Fibroblast of skin of left biceps (primary cell): ENCODE measurements at places on chromosomes 7 and 10.

DNA sequence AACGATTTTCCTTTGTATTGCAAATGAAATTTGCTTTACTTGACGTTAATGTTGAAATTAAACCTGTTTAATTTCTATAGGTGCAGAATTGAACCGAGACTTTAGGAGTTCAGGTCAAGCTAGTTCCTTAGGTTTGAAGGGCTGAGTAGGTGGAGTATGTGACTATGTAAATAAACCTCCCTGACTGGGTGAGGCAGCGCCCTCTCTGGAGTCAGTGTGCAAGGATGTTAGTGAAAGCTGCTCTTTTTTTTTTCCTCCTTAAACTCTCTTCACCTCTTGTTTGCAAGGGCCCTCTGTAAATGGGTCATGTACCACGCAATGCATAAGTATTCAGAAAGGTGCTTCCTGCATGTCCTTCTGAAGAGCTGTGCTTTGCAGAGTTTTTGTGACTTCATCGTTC is 33.8 kb downstream of the GALNT17 start:
- DNase-seq: no peak

GRCh38 chr10:95267251-95267650 is 23.6 kb downstream of the PDLIM1 start:
- no peak for DNase-seq

DNA sequence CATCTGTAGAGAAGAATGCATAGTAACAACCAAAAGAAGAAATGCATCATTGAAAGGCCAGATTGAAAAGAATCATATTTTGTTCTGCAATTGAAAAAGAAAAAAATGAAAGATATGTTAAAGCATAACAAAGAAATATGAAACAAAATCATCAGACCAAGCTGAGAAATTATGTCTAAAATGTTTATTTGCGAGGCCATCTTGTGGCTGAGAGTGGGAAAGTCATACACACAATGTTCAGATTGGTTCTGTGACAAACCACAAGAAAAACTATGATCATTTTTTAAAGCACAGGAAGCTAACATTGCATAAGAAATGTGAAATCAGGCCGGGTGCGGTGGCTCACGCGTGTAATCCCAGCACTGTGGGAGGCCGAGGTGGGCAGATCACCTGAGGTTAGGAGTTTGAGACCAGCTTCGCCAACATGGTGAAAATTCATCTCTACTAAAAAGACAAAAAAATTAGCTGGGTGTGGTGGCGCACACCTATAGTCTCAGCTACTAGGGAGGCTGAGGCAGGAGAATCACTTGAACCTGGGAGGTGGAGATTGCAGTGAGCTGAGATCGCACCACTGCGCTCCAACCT is 36.6 kb downstream of the ABCB5 start:
- no peak for DNase-seq

GRCh38 chr7:149796287-149796860 is 23.0 kb upstream of the ZNF467 start:
- DNase-seq: no peak

DNA sequence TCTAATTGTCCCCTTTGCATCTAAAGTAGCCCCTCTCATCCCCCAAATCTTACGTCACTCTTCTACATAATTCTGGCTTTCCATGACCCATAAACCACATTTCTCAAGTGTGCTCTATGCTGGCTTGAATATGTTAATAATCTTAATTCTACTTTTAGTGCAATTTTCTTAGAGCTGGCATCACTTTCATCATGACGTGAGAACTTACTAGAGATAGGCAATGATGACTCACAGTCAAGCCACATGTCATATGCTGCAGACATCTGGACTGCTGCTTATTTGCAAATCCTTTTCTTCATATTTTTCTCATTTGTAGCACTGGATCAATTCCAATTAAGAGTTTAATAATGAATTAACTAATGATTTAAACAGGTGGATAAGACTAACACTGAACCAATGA is 260.7 kb upstream of the PRKCQ start:
- no peak for DNase-seq

DNA sequence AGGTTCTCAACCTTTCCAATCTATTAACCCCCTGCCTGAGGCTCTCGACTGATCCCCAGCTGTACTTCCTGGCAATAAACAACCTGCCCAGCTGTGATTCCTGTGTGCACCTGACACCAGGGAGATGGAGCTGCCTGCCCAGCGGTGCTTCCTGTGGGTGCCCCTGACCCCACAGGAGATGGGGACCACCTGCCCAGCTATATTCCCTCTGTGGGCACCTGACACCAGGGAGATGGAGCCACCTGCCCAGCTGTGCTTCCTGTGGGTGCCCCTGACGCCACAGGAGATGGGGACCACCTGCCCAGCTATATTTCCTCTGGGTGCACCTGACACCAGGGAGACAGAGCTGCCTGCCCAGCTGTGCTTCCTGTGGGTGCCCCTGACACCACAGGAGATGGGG is 184.0 kb downstream of the DIP2C start:
- DNase-seq: no peak

DNA sequence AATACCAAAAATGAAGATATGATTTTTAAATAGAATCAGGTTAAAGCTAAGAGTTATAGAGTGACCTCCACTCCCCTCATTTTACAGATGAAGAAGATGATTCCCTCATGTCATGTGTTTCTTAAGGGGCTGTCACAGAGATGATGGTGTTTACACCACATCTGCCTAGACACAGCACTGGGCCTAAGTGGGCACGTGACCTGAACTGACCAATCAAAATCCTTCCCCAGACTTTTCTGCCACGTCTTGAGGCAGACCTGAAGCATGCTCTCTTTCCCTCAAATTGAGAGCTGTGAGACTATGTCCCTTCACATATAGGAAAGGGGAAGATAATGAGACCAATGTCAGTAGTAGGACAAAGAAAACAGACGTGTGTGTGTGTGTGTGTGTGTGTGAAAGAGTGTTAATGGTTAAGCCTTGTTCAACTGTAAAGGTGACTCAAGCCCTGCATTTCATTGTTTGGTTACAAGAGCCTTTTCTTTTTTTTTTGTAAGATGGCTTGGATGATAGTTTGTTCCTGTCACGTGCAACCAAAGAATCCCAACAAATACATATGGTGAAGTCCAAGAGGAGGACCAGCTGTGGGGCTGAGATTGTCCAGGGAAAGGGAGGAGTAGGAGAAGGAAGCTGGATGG is 172.8 kb upstream of the AOAH start:
- DNase-seq: no peak

DNA sequence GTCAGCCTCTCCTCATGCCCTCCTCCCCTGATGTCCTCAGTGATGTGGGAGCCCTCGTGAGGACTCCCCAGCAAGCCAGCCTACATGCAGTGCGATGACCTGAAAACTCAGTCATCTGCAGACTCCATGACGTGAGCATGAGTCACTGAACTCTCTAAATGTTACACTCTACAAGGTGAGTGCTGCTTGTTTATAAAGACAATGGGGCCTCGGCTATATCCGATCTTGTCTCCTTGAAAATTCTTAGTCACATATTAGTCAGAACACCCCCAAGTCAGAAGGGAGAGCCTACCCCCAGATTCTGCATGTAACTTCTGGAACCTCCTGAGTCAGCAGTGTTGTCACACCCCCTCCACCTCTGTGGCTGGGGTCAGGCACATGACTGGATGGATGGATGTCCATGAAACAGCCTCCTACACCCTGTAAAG is 673.8 kb downstream of the INHBA start:
- no peak for DNase-seq

- no peak for DNase-seq
These were observed 193.5 kb upstream of the NEBL start for GRCh38 chr10:21090609-21091082.

GRCh38 chr10:119061352-119061751 is 19.3 kb downstream of the EIF3A start:
- no peak for DNase-seq

DNA sequence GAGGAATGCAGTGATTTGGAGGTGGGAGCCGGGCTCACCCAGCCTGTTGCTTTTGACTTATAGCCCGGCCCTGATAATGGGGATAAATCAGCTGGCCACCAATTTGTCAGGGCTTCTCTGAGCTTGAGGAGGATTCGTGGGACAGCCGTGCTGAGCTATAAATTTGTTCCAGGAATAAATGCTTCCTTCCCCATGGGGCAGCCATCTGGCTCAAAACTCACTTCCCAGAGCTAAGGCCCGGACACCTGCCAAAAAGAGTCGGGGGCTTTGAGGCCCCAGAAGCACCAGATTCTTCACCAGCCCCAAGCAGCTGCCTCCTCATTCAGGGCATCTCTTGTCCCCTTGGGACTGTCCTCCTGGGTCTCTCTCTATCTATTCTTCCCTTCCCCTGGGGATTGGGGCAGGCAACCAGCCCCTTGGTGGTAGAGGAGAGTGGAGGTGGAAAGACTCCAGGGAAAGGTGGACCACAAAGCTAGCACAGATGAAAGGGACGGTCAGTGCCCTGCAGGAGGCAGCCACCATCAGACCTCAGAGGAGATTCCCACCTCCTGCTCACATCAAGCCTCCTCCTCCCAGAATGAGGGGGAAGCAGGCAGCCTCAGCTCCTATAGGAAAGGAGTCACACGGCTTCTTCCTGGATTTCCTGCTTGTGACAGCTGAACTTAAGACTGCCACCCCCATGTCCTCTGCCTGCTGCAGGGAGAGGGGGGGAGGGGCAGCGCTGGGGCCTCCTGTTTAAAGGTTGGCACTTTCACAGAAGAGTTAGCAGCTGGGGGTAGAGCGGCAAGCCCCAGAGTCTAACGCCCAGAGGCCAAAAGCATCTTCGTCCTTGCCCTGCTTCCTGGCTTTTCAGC is 44.2 kb upstream of the LRRC4 start:
- no peak for DNase-seq

DNA sequence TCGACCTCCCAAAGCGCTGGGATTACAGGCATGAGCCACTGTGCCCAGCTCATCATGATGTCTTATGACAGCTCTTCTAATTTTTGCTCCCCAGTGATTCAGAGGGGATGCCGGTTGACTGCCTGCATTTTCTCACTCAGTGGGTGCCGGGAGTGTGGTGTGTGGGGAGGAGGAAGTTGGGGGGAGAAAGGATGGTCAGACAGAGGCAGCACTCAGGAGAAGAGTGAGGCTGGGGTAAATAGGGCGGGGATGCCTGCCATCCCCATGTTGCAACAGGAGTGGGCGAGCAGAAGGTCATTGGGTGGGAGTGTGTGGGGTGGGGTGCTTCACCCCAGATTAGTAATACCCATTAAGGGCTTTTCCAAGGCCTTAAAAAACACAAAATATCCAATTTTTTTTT is 3.5 kb upstream of the CCL24 start:
- DNase-seq: no peak

DNA sequence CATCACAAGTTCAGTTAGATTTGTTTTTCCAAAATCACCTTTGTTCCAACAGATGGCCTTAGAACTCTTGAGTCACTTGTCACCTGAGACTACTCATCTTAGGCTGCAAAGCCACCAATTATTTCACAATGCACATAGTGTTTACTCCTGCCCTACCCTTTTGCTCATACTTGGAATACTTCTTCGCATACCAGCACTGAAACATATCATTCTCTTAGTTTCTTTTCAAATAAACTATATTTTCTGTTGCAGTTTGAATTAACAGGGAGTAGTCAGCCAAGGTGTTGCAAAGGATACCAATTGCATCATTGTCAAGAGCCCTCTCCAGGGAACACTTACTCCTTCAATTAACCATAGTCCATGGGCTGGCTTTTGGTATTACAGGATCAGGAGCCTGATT is 71.0 kb downstream of the CASD1 start:
- DNase-seq: no peak

DNA sequence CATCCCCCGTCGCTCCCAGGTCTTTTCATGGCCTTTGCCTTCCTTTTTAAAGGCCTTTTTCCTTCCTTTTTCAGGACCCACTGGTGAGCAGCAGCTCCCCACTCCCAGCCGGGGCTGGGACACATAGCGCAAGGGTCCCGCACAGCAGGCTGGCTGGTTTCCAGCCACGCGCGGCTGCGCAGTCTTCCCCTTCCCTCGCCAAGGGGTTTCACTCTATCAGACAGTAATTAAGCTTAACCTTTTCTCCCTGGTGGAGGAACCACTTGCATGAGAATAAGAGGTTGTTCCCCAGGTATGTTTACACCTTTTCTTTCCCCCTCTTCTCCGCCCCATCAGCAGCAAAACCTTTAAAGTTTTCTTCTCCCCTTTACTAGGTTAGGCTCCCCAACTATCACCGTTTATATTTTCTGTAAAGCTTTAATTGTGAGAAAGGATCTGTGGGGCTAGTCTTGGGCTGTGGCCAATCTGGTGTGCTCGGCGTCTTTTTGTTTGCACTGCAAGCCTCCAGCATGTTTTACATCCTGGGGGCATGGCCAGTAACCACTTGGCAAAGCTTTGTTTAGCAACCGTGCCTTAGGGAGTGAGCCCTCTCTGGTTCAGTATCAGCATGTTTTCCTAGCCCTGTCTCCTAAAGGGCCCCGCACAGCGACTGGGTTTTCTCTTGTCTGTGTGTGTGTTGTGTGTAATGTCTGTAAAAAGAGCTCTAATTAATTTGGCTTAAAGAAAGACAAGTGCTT is 219.6 kb downstream of the PHF14 start:
- DNase-seq: no peak

DNA sequence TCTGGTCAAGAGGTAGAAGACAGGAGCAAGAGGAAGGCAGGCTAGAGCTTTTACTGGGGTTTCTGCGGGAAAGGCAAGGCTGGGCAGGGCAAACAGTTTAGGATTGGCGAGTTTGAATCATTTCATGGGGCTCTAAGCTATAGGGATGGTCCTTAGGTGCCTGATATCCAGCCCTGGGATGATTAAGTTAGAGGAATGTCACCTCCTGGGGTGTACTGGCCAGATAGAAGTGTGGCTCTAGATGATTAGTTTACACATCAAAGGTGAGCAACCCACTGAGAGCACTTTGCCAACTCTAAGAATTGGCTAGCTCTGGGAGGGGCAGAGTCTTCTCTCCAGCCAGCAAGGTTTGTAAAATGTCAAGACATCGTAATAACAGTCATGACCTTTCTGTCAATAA is 52.4 kb downstream of the ZNF365 start:
- DNase-seq: no peak

DNA sequence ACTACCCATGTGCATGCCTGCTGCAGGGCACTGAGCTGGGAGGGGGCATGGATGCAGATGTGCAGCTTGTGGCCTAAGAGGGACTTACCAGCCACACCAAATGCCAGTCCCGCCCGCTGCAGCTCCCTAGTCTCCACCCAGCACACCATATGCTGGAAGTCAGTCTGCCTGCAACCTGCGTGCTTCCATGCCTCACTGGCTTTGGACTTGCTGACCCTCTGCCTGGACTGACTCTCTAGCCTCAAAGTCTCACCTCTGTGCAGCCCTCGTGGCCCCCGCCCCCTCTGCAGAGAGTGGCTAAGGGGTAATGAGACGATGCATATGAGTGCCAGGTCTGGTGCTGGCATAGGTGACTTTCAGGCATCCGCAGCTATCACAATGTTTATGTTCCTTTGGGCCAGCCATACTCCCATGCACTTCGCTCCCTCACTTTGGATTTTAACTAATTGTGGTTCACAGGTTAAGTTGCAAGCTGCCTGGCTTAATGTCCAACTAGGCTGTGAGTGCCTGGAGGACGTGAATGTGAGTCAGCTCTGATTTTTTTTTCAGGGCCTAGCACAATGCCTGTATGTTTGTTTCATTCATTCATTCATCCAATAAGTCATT is 21.7 kb downstream of the TRIM8 start:
- no peak for DNase-seq
